Stimulated activated CD8-positive, alpha-beta memory T cell treated with anti-CD3 and anti-CD28 coated beads, Interleukin-4, amount 100 ng/mL, for 48 hours (primary cell): ENCODE measurements at places on chromosomes 1 and 21.

DNA sequence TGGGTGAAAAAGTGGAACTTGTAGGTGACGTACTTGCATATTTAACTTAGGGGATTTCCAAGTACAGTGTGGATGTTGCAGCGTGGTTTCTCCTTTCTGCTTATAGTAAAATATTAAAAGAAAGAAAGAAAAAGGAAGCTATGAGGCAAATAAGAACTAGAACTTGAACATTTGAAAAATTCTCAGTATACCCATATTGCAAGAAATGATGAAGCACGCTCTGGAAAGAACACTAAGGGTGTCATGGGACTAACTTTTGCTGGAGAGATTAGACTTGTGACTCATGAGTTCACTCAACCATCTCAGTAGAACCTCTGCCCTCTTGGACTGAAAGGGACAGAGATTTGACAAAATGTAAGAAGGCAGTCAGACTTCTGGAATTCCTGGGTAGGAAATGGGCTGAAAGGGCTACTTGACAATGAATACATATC is 704.5 kb upstream of the ADGRL4 start:
- DNase-seq, result no peak

- no peak for DNase-seq
Measured at GRCh38 chr1:15014516-15014915, 139.0 kb upstream of the TMEM51 start.

DNA sequence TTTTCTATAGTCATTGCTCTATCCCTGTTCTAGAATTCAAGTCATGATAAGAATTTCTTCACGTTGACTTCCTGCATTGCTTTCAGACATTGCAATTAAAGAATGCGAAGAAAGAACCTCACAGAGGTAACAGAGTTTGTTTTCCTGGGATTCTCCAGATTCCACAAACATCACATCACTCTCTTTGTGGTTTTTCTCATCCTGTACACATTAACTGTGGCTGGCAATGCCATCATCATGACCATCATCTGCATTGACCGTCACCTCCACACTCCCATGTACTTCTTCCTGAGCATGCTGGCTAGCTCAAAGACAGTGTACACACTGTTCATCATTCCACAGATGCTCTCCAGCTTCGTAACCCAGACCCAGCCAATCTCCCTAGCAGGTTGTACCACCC is 10.6 kb downstream of the APCS start:
- DNase-seq, result no peak

- no peak for DNase-seq
Measured at GRCh38 chr1:196317535-196318522, 290.4 kb downstream of the KCNT2 start.

DNA sequence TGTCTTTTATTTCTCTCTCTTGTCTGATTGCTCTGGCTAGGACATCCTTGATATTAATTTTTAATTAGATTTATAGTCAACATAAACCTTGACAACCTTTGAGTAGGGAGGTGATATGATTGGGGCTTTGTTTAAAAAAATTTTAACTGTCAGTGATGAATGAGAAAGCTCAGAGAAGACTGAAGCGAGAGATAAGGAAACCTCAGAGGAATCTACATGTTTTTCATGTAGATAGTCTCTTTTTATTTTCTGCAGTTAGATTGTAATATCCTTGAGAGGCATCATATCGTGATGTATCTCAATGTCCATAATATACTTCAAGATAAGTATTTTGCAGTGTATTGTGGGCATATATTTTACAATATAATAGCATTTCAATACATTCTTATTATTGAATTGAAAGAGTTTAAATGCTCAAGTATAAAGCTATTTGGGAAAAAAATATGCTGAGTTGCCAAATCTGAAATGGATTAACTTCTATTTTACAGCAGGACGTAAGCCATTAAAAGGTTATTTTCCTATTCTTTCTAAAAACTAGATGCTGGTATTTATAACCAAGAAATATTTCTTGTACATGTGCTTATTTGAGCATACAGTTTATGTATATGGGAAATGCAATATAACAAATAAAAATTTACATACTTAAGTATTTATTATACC is 802.4 kb upstream of the ADGRL4 start:
- no peak for DNase-seq

- no peak for DNase-seq
Measured at GRCh38 chr1:198068285-198068684, 88.5 kb upstream of the NEK7 start.
